ENCODE measurements at places on chromosomes 13 and 19.

- no peak overlapping the region for H3K4me3 ChIP-seq
- H3K4me1 ChIP-seq: peaks cover 68% of the 10 kb centered on the region
- H3K27me3 ChIP-seq: no peaks in the 10 kb centered on the region
- peak overlapping the region; percentile 35 for H3K27ac ChIP-seq
- no peak for DNase-seq
- no peaks in the 10 kb centered on the region for H3K36me3 ChIP-seq
Observed at GRCh38 chr19:40279761-40280607, 5.2 kb downstream of the AKT2 start.

DNA sequence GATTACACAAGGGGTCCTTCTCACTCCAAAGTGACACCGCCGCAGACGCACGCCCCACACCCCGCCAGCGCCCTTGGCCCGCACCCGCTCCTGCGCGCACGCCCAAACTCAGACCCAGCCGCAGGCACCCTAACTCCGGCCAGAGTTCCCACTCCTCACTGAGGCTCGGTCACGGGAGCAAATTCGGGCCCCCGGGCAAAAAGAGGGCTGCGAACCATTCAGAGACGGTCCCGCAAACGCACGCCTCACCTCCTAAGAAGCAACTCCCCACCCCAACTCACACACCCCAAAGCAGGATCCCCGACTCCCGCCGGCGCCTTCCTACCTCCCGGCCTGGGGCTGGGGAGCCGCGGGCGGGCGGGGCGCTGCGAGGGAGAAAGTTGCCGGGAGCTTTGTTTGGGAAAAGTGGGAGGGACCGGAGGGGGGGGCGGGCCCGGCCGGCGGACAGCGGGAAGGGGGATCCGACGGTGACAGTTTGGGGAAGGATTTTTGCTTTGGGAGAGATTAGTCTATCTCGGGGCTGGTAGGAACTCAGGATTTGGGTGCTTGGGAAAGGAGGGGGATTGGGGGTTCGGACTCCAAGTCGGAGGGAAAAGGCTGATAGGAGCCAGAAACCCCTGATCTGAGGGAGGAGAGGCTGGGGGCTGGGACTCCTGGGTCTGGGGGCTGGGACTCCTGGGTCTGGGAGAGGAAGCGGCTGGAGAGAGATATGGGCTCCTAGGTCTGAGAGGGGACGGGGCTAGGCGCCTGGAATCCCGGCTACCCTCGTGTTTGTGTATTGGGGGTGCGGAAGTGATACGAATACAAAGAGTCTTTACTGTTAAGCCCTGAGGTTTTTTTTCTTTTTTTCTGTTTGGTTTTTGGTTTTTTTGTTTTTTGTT is at the start of gene TEAD2:
Gene TEAD2 (minus strand): TSS at position 369 of the 881 bp plus-strand sequence. CDS start 2,341 bp downstream, outside the sequence.
- peak; percentile 79 for DNase-seq
- peaks cover 7% of the 10 kb centered on the region for H3K4me1 ChIP-seq
- peaks cover 17% of the 10 kb centered on the region for H3K36me3 ChIP-seq
- H3K4me3 ChIP-seq: peak within 1 kb of the TSS; percentile 71

DNA sequence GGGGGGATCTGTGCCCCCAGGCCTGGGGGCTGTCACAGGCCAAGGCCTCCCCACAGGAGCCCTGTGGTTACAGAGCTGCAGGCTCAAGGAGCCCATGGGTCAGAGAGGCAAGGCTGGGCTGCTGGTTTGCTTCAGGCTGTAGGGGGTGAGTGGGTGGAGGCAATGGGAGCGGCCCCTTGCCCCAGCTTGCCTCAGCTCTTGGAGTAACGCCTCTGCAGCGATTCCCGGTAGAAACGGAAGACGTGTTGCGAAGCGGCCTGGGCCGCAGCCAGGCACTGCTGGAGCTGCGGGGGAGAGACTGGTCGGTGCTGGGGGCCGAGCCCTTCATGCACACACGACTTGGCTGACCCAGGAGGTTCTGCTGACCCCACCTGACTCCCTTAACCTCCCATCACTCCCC is 10.1 kb downstream of the TMEM91 start:
- H3K36me3 ChIP-seq: no peaks in the 10 kb centered on the region
- no peaks in the 10 kb centered on the region for H3K4me1 ChIP-seq
- no peaks in the 10 kb centered on the region for H3K27me3 ChIP-seq
- no peak overlapping the region for H3K4me3 ChIP-seq
- H3K27ac ChIP-seq: no peak overlapping the region
- DNase-seq: no peak

DNA sequence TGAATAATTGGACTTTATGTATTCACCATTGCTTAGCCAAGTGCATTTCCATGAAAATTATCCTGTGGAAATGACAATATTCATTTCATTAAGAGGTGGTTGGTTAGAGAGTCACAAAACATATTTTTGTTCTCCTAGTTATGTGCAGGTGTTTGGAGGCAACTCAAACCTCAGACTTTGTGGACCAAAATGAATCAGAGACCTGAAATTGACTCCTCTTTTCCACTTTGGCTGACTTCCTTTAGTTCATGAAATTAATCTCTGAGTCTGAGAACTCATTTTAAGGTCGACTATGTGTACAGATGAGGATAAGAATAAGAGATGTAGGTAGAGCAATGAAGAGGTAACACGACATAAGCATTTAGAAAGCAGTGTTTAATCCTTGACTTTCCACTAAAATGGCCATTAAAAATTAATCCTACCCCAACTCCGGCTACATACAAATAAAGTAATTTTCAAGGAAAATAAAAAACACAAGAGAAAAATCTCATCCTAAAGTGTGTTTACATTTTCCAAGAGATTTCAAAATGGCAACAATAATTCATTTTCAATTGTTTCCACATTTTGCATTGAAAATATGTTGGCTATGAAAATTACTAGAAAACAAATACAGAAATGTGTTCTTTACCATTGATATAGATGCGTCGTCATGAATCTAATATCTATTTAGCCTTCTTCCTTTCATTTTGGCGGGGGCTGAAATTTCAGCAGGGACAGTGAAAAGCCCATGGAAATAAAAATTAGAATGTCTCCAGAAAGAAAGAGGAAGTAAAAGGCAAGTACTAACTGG is 185.4 kb upstream of the CSNK1A1L start:
- no peaks in the 10 kb centered on the region for H3K27me3 ChIP-seq
- no peaks in the 10 kb centered on the region for H3K4me1 ChIP-seq
- no peak overlapping the region for H3K27ac ChIP-seq
- no peak for DNase-seq
- H3K36me3 ChIP-seq: no peaks in the 10 kb centered on the region

GRCh38 chr19:13153569-13154240 is 3.5 kb downstream of the IER2 start:
- H3K4me3 ChIP-seq: peak overlapping the region; percentile 95
- no peaks in the 10 kb centered on the region for H3K36me3 ChIP-seq
- peak; percentile 68 for DNase-seq

DNA sequence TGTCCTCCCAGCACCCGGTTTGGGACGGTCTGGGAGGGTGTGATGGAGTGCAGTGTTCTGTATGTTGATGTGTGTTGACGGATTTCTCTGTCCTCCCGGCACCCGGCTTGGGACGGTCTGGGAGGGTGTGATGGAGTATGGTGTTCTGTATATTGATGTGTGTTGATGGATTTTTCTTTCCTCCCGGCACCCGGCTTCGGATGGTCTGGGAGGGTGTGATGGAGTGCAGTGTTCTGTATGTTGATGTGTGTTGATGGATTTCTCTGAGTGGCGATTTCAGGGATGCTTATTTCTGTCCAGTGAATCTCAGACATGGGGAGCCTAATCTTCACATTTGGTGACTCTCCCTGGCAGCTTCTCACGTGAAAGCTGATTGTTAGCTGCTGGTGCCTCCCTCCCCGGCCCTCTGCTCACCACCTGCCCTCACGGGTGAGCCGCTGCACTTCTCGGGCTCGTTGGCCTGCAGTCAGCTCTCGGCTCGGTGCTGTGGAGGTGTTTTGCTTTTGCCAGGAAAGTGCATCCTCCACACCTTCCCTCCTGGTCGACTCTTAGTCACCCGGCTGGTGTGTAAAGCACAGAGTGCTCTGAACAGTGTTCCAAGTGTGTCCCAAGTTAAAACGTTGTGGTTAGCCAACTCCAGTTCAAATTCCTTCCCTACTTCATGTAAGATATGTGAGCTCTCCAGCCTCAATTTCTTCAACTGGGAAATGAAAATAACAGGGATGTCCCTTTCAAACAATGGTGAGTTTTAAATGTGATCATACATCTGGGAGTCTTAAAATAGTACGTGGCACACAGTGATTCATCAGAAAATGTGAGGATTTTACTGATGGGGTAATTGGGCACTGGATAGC is 54.6 kb downstream of the ATP11A start:
- no peak for DNase-seq
- peaks cover 19% of the 10 kb centered on the region for H3K4me1 ChIP-seq
- H3K4me3 ChIP-seq: no peak overlapping the region
- H3K27me3 ChIP-seq: no peaks in the 10 kb centered on the region
- peak overlapping the region; percentile 31 for H3K27ac ChIP-seq
- H3K36me3 ChIP-seq: no peaks in the 10 kb centered on the region

GRCh38 chr19:6108721-6109633 is 1.3 kb downstream of the RFX2 start:
- no peaks in the 10 kb centered on the region for H3K27me3 ChIP-seq
- H3K27ac ChIP-seq: peak overlapping the region; percentile 91

DNA sequence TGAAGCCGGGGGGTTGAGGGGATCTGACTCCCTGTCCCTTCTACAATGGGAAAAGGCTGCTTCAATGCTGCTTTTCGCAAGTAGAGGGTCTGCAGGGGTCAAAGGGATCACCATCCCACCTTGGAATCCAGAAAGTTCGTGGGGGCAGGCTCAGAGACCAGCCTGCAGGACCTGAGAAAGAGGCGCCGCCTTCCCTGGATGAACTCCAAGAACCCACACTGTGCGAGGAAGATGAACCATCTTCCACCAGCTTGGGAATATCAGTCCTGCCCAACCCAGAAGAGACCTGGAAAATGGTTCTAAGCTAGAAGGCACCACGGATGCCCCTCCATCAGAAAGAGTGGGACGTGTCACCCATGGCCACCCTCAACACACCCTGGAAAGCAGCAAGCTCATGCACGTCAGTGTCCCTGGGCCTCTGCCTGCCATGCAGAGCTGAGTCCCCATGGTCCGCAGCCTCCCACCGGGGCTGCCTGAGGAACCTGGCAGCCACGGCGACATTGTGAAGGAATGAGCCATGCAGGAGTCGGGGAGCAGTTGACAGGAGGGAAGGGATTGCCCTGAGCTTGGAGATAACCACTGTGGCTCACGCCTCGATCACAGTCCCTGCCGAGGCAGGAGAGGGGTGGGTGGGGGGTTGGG is 14.6 kb downstream of the RAB3D start:
- no peak overlapping the region for H3K4me3 ChIP-seq
- no peak for DNase-seq
- H3K4me1 ChIP-seq: peaks cover 64% of the 10 kb centered on the region
- peak overlapping the region; percentile 94 for H3K27ac ChIP-seq
- peaks cover 52% of the 10 kb centered on the region for H3K36me3 ChIP-seq

- H3K27ac ChIP-seq: peak overlapping the region; percentile 52
- H3K4me1 ChIP-seq: peaks cover 21% of the 10 kb centered on the region
- no peaks in the 10 kb centered on the region for H3K27me3 ChIP-seq
- no peaks in the 10 kb centered on the region for H3K36me3 ChIP-seq
- no peak for DNase-seq
- H3K4me3 ChIP-seq: no peak overlapping the region
Observed at GRCh38 chr13:44271031-44271455, 102.6 kb upstream of the SERP2 start.

GRCh38 chr13:103255587-103256301 is 189.5 kb upstream of the SLC10A2 start:
- no peaks in the 10 kb centered on the region for H3K27me3 ChIP-seq
- no peak for DNase-seq
- no peaks in the 10 kb centered on the region for H3K4me1 ChIP-seq
- no peaks in the 10 kb centered on the region for H3K36me3 ChIP-seq

GRCh38 chr13:80778297-80778696 is 437.4 kb upstream of the SPRY2 start:
- H3K4me1 ChIP-seq: no peaks in the 10 kb centered on the region
- no peak overlapping the region for H3K4me3 ChIP-seq
- no peaks in the 10 kb centered on the region for H3K36me3 ChIP-seq
- H3K27me3 ChIP-seq: no peaks in the 10 kb centered on the region

- H3K4me3 ChIP-seq: no peak overlapping the region
- H3K27me3 ChIP-seq: peaks cover 87% of the 10 kb centered on the region
- H3K27ac ChIP-seq: no peak overlapping the region
- H3K4me1 ChIP-seq: peaks cover 22% of the 10 kb centered on the region
Observed at GRCh38 chr19:49419173-49419572, 4.1 kb downstream of the PTH2 start.

- H3K27ac ChIP-seq: no peak overlapping the region
- DNase-seq: no peak
- H3K4me1 ChIP-seq: no peaks in the 10 kb centered on the region
- no peaks in the 10 kb centered on the region for H3K36me3 ChIP-seq
- H3K4me3 ChIP-seq: no peak overlapping the region
- no peaks in the 10 kb centered on the region for H3K27me3 ChIP-seq
Observed at GRCh38 chr13:91824416-91824815, 426.0 kb downstream of the GPC5 start.

- H3K27me3 ChIP-seq: no peaks in the 10 kb centered on the region
- DNase-seq: peak; percentile 77
- peaks cover 29% of the 10 kb centered on the region for H3K4me1 ChIP-seq
- no peak overlapping the region for H3K4me3 ChIP-seq
Observed at GRCh38 chr19:6215701-6216235, 64.0 kb downstream of the MLLT1 start.

- no peak overlapping the region for H3K4me3 ChIP-seq
- H3K4me1 ChIP-seq: peaks cover 46% of the 10 kb centered on the region
- no peaks in the 10 kb centered on the region for H3K27me3 ChIP-seq
- peak; percentile 83 for DNase-seq
- H3K36me3 ChIP-seq: no peaks in the 10 kb centered on the region
- peak overlapping the region; percentile 41 for H3K27ac ChIP-seq
Observed at GRCh38 chr13:33207615-33207961, 78.0 kb downstream of the STARD13 start.

- H3K27me3 ChIP-seq: peaks cover 34% of the 10 kb centered on the region
- H3K27ac ChIP-seq: no peak overlapping the region
- peaks cover 4% of the 10 kb centered on the region for H3K4me1 ChIP-seq
- no peaks in the 10 kb centered on the region for H3K36me3 ChIP-seq
Observed at GRCh38 chr13:36133950-36134626, 2.9 kb upstream of the DCLK1 start.

GRCh38 chr19:40932008-40932959 is 50.3 kb upstream of the CYP2A7 start:
- no peaks in the 10 kb centered on the region for H3K27me3 ChIP-seq
- H3K4me1 ChIP-seq: no peaks in the 10 kb centered on the region
- H3K36me3 ChIP-seq: no peaks in the 10 kb centered on the region
- no peak overlapping the region for H3K27ac ChIP-seq

DNA sequence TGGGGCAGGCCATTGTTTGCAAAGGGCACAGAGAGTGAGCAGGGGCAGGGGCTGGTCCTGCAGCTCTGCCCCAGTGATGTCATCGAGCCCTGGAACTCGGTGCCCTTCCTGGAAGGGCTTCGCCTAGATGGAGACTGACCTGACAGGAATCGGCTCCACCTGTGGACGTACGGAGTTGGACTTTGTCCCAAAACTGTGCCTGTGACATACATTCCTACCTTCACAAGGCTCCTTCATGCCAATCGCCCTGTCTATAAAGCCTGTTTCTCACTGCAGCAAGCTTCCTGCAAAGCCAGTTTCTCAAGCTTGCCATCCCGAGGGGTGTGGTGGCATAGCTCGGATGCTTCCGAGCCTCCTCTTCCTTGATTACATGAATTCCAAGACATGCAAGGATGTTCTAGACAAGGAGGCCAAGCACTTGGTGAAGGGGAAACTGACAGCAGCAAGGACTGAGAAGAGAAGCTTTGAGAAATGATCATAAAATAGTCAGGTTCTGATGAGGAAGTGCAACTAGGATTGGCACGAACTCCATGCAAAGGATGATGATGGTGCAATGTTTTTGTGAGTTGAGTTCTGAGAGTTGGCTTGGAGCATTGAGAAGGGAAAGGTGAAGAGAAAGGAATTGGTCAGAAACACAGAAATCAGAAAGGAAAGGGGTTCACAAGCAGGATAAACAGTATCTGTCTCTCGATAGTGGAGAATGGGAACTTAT is 73.6 kb upstream of the STK24 start:
- peak; percentile 53 for DNase-seq
- no peaks in the 10 kb centered on the region for H3K27me3 ChIP-seq
- no peak overlapping the region for H3K4me3 ChIP-seq
- H3K27ac ChIP-seq: no peak overlapping the region
- H3K36me3 ChIP-seq: no peaks in the 10 kb centered on the region
- no peaks in the 10 kb centered on the region for H3K4me1 ChIP-seq
